Activated gamma-delta T cell treated with Interleukin-2 at 50 U/mL for 16 hours (primary cell): ENCODE measurements at places on chromosomes 12 and 14.

DNA sequence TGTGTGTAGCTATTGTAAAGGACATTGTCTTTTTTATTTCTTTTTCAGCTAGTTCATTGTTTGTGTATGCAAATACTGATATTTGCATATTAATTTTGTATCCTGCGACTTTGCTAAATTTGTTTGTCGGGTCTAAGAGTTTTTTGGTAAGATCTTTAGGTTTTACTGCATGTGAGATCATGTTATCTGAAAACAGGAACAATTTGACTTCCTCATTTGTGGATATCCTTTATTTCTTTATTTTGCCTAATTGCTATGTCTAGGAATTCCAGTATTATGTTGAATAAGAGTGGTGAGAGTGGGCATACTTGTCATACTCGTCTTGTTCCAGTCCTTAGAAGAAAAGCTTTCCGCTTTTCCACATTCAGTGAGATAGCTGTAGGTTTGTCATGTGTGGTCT lies 28.8 kb downstream of the SIX4 start:
- no peak for DNase-seq

DNA sequence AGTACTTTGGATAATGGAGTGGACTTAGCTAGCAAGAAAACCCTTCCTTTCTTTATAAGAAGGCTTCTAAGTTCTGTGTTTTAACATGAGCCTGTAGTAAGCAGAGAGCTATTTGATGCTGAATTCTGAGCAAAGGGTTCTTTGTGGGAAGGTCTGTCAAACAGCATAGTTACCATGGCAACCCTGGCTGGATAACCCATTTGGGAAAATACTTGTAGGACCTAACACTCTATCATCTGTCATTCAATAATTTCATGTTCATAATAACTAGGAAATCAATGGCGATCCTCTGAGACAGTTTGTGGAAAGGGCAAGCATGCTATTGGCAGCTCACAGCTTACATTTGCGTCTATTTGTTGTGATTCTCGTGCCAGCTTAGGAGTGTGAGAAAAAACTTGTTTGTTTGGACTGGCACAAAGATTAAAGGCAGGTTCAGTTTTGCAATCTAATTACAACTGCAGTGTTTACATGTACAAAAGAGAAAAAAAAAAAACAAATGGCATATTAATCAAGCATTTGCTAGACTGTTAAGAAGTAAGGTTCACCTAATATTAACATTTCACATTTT lies 219.2 kb downstream of the PDZRN4 start:
- no peak for DNase-seq

DNA sequence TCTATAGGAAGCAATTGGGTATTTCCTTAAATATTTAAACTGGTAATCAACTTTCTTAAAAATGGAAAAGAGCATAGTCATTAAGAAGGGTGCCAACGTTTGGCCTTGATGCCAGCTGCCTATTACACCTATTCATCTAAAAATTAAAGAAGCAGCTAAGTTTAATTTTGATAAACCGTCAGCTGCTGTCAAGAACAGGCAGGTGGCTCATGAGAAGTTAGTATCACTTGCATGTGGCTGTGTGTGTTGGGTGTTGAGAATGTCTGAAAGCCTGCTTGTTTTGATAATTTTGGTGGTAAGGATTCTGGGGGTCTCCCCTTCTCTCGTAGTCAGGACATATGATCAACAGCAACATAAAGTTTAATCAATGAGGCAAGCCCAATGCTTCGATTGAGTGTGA lies 6.5 kb downstream of the GLRX5 start:
- DNase-seq, result no peak

DNA sequence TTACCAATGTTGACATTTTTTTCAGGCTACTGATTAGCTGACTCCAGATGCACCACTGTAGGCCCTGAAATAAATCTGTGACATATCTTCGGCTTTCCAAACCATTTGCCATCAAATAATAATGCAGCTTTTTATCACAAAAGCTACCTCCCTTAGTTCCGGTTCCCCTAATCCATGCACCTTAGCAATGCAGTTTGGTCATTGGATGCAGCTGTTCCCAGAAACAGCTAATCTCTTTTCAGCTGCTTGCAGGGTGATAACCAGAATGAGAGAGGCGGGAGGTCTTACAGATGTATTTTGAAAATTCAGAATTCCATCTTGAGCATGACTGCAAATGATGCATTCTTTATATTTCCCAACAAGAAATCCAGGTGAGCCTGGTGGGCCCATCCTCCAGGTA lies 646.2 kb downstream of the SOX5 start:
- no peak for DNase-seq

GRCh38 chr12:89319122-89319521 lies 33.2 kb downstream of the DUSP6 start:
- DNase-seq, result no peak

GRCh38 chr14:32070282-32070681 lies 6.8 kb upstream of the ARHGAP5 start:
- DNase-seq, result no peak

- DNase-seq, result no peak
Observed at GRCh38 chr14:42535397-42535796, 928.7 kb downstream of the LRFN5 start.

GRCh38 chr12:88237954-88238353 lies 95.8 kb downstream of the TMTC3 start:
- DNase-seq, result no peak

DNA sequence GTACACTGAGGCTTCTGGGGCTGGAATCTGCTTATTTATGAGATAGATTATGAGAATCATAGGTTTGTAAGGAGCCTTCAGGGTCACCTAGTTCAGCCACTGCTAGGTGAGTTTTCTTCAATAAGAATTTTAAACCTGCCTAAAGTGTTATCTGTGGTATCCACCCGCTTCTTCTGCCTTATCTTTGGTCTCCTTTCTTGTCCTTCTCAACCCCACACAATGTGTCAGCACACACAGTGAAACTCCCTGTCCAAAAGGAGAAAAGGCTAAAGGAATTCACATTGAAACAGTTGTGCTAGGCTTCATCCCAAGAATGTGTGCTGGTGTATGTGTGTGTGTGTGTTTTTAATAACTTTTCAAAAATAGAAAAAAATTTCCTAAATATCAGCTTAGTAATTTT lies 259.3 kb upstream of the BTG1 start:
- no peak for DNase-seq

DNA sequence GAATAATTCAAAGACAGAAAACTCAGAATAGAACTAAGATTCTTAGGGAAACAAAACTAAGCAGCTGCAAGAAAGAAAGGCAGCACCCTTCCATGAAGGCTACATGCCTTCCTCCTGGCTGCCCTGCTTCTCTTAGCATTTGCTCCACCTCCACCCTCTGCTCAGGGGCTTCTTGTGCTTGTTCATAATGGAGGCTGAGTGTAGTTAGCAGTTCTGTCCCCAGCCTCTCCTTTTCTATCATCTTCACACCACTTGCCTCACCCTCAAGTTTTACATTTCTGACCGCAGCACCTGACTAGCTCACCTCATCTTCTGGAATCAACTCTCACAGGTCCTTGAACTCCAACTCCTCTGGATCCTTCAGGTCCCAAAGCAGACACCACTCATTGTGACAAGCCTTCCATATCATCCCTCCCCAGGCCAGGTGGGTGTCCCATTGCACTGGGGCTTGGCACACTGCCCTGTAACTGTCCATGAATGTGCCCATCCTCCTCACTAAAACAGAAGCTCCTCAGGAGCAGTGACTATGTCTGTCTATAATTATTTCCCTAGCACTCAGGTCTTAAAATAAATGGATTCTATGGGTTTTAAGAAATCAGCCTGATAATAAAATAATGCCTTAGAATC lies 139.1 kb downstream of the TMTC1 start:
- DNase-seq, result no peak

- DNase-seq, result peak; percentile 79
Observed at GRCh38 chr14:54902143-54902520, 494 bp downstream of the GCH1 start.

DNA sequence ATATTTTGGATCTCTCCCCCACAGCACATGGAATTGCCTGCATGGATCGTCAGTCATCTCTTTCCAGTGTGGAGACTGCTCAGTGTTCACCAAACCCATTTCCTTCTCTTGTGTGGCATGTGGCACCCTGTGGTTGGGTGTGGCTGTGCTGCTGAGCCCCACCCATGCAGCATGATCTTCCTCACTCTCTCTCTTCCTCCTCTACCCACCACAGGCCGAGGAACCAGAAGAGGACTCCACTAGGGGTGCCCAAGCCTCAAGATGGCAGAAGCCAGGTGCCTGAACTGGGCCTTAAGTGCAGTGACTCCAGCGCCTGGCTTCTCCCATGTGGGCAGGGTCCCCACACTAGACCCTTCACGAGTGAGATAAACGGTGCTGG lies 66.8 kb upstream of the GPR68 start:
- peak; percentile 45 for DNase-seq

DNA sequence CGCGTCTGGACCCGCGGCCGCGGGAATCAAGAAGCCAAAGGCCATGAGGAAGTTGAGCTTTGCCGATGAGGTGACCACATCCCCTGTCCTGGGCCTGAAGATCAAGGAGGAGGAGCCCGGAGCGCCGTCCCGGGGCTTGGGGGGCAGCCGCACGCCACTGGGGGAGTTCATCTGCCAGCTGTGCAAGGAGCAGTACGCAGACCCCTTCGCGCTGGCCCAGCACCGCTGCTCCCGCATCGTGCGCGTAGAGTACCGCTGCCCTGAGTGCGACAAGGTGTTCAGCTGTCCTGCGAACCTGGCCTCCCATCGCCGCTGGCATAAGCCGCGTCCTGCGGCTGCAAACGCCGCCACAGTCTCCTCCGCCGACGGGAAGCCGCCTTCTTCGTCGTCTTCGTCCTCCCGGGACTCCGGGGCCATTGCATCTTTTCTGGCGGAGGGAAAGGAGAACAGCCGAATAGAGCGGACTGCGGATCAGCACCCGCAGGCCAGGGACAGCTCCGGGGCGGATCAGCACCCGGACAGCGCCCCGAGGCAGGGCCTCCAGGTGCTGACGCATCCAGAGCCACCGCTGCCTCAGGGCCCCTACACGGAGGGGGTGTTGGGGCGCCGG lies 1.0 kb downstream of the INSM2 start:
- peak; percentile 54 for DNase-seq

- no peak for DNase-seq
Observed at GRCh38 chr12:38258411-38258810, 58.2 kb upstream of the ALG10B start.

GRCh38 chr14:86003998-86004397 lies 474.1 kb downstream of the FLRT2 start:
- no peak for DNase-seq

DNA sequence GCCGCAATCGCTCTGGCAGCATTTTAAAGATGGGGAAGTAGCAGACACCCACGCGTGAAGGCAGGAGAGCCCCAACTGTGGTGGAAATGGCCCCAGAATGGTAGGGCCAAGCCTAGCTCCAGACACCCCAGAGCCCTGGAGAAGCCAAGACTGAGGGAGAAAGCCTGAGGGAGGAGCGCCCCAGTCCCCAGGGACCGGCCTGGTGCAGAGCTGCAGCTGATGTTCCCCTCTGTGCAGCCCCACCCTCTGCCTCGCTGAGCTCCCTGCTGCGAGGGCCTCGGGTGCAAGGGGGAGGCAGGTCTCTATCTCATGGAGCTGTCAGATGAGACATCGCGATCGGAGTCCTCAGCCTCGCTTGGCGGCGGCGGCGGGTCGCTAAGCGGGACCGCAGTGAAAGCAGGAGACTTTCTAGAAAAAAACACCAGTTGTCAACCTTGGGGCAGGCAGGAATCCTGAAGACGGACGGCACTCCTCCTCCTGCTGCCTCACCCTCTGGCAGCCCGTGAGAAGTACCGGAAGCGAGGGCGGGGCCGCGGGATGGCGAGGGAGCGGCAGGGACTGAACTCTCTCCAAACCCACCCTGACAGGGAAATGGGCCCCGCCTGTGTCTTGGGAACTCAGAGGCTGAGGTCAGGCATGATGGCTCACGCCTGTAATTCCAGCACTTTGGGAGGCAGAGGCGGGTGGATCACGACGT lies 6.0 kb downstream of the GAPDH start:
- DNase-seq, result peak; percentile 29

DNA sequence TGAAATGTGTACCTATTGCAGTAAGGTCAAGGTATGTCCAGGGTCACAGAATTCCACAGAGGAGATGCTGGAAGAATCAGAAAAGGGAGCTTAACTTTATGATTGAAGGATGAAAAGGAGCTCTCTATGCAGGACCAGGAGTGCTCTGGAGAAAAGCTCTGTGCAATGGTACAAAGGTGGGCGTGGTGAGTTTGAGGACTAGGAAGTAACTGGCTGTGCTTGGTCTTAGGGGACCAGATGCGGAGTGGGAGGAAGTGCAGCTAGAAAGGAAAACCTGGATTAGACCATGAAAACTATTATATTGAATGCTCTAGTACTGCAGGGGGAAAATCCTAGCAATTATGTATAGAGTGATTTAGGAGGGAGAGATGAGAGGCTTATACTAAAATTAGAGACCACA lies 56.8 kb downstream of the BTG1 start:
- no peak for DNase-seq

- no peak for DNase-seq
Observed at GRCh38 chr12:113437729-113438100, 15.5 kb downstream of the SDSL start.

- DNase-seq, result no peak
Observed at GRCh38 chr12:42936991-42937390, 347.4 kb upstream of the PRICKLE1 start.

GRCh38 chr12:113980537-113981337 lies 14.6 kb upstream of the RBM19 start:
- no peak for DNase-seq

DNA sequence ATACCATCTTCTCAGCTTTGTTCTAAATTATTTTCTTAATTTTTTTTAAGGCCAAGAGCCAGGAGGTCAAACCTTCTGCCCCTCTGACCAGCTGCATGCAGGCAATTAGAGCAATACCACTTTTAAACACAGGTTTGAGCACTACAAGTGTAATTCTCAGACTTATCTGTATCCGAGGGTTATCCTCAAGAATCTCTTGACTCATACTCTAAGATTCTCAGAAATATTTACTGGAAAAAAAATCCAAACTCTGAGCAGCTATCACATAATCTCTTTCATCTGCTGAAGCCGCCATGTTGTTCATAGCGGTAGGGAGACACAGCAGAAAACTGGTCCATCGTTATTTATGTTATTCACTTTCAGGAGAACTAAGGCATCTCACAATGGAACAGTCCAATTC lies 27.4 kb upstream of the PTHLH start:
- DNase-seq, result no peak

GRCh38 chr12:18391151-18391550 lies 129.8 kb downstream of the PIK3C2G start:
- DNase-seq, result no peak

- no peak for DNase-seq
Observed at GRCh38 chr14:99675951-99676350, 8.1 kb upstream of the CYP46A1 start.

GRCh38 chr14:65045006-65045405 lies 57.3 kb downstream of the MAX start:
- DNase-seq, result no peak

GRCh38 chr12:51922146-51922545 lies 14.8 kb downstream of the ACVRL1 start:
- no peak for DNase-seq

GRCh38 chr12:125434936-125435443 lies 369.8 kb downstream of the AACS start:
- no peak for DNase-seq

GRCh38 chr14:106436310-106436905 lies 910.0 kb downstream of the TMEM121 start:
- DNase-seq, result peak; percentile 79

- no peak for DNase-seq
Observed at GRCh38 chr12:9763025-9763424, 2.3 kb upstream of the CD69 start.

GRCh38 chr14:65432361-65432948 lies 19.9 kb downstream of the FUT8 start:
- DNase-seq, result no peak

- no peak for DNase-seq
Observed at GRCh38 chr12:106113446-106113823, 25.3 kb downstream of the NUAK1 start.

- DNase-seq, result no peak
Observed at GRCh38 chr12:84919271-84919670, 6.7 kb upstream of the SLC6A15 start.
